ACHN (cell line): ENCODE measurements at places on chromosomes 6 and 20.
A peak's percentile ranks its signal among the peaks of the same experiment; 100 is the strongest.

GRCh38 chr20:5658912-5659345 is 91.3 kb upstream of the SHLD1 start:
- no peak for DNase-seq

DNA sequence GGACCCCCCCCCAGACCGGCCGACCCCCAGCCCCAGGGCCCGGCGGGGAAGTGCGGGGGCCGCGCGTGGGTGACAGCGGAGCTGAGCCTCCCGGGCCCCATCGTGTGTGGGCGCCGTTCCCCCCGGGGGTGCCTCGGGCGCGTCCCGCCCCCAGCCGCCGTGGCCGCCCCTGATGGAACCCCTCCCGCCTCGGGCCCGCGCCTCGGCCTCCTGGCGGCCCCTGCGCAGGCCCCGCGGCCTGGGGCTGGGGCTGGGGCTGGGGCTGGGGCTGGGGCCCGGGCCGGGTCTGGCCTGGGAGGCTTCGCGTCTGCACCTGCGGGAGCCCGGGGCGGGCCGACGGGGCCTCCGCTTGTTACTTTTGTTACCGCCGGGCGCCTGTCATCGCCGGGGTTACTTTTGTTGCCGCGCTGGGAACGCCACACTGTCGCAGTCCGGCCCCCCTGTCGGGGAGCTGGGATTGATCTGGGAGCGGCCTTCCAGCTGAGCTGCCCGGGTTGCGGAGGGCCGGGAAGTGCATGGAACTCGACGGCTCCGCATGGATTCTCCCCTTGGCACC is 598 bp downstream of the OGFR start:
- DNase-seq = peak; percentile 36

DNA sequence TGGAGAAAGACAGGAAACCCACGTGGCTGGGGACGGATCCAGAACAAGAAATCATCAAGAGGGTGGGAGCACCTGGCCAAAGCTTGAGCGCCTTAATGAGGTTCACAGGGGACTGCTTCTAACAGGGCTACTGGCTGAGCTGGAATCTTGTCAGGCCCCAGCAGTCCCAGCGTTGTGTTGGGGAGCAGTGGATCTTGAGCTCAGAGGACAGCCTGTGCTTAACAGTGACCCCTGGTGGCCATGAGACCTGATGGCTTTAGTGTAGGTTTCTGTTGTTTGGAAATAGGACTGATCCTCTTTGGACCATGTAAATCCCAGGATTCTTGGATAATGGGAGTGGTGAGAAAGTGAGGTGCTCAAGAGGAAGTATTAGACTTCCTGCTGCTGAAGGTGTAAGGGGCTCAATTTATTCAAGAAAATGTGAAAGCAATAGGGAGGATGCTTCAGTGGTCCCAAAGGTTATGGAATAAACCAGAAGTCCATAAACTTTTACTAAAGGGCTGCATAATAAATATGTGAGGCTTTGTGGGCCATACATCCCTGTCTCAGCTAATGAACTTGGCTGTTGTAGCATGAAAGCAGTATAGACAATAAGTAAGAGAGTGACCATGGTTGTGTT is 216.2 kb downstream of the NFATC2 start:
- DNase-seq = peak; percentile 12

DNA sequence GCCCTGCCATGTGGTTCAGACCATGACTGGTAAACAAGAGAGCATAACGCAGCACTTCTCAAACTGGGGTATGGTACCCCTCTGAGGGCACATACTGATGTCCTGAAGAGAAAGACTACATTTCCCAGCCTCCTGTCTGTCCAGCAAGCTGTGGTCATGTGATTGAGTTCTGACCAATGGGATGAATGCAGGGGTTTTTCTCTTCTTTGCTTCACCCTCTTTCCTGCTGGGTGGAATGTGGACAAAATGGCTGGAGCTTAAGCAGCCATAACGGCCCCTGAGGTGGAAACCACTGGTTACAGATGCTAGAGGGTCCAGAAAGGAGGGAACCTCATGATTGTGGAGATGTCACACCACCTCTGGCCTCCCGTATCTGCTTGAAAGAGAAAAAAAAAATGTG is 19.4 kb upstream of the KCNB1 start:
- peak; percentile 19 for DNase-seq

DNA sequence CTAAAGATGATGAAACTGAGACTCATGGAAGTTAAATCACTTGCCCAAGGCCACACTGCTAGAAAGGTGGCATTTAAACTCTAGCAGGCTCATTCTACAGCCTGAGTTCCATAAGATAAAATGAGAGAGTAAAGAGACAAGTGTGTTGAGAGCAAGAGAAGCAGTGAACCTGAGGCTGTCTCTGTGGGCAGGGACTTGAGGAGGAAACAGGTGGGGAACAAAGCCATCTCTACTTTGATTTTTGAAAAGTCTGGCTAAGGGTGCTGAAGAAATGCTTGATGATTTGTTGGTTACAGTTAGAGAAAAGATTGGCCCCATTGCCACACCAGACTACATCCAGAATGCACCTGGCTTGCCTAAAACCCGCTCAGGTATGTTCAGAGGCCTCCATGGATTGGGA is 29.0 kb downstream of the GSS start:
- DNase-seq = no peak

- DNase-seq = no peak
Observed at GRCh38 chr6:73669005-73669404, 15.2 kb upstream of the SLC17A5 start.

- no peak for DNase-seq
Observed at GRCh38 chr6:35553315-35553714, 40.6 kb upstream of the TULP1 start.

DNA sequence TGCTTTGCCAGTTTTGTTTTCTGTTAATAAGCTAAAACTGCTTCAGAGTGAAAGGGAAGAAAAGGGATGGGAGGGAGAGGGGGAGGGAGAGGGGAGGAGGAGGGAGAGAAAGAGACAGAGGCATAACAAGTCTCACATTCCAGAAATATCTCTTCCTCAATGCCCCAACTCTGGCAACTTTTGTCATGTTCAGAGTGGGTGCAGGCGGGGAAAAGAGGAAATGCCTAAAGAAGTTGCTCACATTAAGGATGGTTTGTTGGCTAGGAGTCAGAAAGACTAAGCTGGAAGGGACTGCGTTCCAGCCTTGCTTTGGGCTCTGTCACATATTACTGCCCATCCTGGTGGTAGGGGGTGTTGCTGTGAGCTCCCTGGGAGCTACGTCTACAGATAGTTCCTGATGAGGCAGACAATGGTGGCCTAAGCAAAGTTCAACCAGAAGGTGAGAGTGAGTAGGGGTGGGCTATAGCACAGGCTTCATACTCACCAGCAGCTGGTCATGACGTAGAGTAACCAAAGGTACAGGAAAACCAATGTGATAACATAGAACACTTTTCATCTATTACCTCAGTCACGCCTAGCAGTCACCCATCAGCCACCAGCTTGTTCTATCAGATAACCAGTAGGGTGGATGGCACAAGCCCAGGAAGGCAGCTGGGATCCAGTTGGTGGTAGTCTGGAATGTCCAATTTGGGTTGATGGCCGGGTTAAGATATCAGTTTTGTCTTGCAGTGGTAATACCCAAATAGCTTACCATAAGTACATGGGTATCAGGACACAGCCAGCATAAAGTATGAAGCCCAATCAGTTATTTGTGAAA is 2.1 kb downstream of the TSPYL4 start:
- DNase-seq = peak; percentile 17

DNA sequence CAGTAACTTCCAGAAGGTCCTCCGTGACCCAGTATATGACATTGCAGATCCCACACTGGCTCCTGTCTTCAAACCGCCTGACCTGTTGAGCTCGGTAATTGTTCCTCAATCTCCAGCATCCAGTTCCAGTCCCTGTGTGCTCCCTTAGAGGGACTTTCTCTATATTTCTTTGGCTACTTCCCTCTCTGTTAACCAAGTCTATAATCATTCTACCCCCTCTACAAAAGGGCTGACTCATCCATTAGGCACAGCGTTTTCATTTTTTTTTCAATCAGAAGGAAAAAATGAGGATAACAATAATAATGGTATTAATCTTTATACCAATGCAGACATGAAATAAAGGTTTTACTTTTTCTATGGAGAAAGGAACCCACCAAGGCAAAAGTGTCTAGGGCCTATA is 69.3 kb downstream of the FAM229B start:
- no peak for DNase-seq

DNA sequence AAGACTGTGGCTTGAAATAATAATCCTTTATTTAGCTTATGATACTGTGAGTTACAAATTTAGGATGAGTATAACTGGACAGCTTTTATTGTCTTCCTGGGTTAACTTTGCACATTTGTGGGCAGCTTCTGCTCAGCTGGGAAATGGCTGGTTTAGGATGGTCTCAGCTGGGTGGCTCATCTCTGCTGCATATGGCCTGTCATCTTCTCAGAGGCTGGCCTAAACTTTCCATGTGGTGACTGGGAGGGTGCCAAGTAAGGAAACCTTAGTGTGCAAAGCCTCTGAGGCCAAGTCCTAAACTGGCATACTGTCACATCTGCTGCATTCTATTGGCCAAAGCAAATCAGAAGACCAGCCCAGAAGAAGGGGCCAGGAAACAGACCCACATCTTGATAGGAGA is 40.2 kb downstream of the BTBD3 start:
- DNase-seq = no peak

- DNase-seq = no peak
Observed at GRCh38 chr6:22568854-22569253, 512 bp upstream of the HDGFL1 start.

GRCh38 chr6:169841907-169842606 is 90.6 kb downstream of the ERMARD start:
- DNase-seq = no peak

- no peak for DNase-seq
Observed at GRCh38 chr6:129292836-129293235, 409.9 kb downstream of the LAMA2 start.

DNA sequence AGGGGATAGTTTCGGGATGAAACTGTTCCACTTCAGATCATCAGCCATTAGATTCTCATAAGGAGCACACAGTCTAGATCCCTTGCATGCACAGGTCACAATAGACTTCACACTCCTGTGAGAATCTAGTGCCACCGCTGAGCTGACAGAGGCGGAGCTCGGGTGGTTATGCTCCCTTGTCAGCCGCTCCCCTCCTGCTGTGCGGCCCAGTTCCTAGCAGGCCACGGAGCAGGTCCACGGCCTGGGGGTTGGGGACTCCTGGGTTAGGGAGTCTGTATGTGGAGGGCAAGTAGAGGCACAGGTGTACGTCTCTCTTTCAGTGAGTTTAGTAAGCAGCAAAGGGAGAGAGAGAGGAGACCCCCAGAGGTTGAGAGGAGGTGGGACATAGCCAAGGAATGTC is 30.5 kb upstream of the MDFI start:
- no peak for DNase-seq
